ENCODE measurements at places on chromosomes 16 and 17. TPM values are rescaled to one million over a fixed set of nuclear protein-coding genes. Genes with fewer than 3 reads are reported as not detected.

Gene KRT13
- total RNA-seq, result not detected

Gene GRAP
- 0.13 TPM for total RNA-seq

Gene TP53TG3C
- not detected for total RNA-seq

Gene MPO
- total RNA-seq, result not detected

Gene KCNH6
- not detected for total RNA-seq

Gene PCGF2
- total RNA-seq, result 8.4 TPM

Measured in smooth muscle cell of the pulmonary artery (primary cell).